SW480 (cell line): ENCODE measurements at places on chromosomes 16 and 17.

GRCh38 chr17:17228521-17229279 is 8.3 kb downstream of the FLCN start:
- DNase-seq = no peak

- DNase-seq = peak; percentile 82
Measured at GRCh38 chr17:81142301-81143199, 22.8 kb upstream of the PVALEF start.

GRCh38 chr17:17231621-17232302 is 5.2 kb downstream of the FLCN start:
- no peak for DNase-seq

GRCh38 chr16:47037396-47037745 is 63.9 kb upstream of the DNAJA2 start:
- DNase-seq = peak; percentile 10

DNA sequence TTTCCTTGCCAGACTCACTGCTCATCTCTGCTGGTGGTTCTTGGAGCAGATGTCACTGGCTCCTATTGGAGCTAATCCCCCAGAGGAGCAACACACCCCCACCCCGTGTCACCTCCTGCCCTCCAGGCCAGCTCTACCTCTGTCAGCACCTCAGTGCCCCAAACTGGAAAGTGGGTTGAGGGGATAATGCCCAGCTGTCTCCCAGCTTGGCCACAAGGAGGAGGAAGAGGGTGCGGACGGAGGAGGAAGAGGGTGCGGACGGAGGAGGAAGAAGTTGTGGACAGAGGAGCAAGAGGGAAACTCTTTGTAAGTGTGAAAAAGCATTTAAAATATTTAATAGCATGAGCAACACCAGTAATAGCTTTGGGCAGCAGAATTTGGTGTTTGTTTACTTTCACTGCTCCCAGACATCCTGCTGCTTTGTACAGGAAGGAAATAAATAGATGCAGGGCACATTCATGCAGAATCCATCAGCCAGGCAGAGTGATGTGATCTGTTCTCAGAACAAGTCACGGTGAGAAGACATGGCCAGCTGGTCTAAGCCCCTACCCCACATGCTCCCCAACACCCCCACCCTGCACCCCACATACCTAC is 82.5 kb downstream of the C17orf67 start:
- DNase-seq = no peak

DNA sequence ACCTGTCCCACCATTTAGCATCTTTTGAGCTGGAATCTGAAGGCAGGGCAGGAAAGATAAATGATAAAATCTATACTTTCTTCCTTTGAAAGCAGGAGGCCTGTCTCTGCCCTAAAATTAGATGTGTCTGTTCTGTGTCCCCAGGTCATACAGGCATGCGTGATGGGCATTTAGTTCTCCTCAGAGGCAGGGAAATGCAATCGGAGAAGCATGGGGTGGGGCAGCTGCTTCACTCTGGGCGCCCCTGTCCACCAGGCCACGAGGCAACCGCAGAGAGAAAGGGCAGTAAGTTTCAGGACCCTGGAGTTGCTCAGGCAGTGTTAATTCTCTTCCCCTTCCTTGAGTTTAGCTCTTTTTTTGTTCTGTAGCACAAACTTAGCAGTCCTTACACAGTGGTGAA is 25.1 kb downstream of the CLUAP1 start:
- no peak for DNase-seq

GRCh38 chr17:78001182-78001581 is 42.7 kb downstream of the TNRC6C start:
- no peak for DNase-seq

DNA sequence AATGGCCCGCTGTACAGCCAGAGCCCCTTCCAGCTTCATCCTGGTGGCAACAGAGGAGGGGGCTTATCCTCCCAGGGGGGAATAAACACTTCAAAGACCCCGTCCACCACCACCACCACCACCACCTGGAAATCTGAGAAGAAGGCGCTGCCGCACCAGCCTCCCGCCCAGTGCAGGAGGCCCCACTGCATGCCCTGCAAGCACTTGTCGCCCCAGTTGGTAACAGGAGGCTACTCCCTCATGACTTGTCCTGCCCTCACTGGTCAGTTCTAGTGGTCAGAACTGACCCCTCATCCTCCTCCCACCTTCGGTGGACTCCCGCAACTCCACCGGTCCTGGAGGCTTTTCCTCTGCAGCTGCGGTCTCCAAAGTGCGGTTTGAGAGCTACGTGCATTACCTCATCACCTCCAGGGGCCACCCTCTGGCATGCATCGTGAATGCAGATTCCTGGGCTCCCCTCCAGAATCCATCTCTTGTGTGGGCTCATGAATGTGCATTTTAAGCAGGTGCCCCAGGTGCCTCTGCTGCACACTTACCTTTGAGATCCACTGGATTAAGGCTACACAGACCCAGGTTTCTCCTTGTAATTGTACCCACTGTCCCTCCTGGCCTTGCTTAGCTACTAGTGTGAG is 71.8 kb downstream of the SRCIN1 start:
- no peak for DNase-seq

DNA sequence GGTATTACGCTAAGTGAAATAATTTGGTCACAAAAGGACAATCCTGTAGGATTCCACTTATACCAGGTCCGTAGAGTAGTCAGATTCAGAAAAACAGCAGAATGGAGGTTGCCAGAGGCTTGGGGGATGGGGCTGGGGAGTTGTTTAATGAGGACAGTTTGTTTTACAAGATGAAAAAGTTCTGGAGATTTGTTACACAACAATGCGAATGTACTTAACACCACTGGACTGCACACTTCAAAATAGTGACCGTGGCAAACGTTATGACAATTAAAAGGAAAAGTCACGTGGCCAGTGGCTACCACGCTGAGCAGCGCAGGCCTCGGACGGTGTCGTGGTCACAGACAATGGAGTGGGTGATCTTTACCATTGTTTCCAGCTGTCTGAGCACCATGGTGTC is 338.1 kb downstream of the SEC14L1 start:
- no peak for DNase-seq

DNA sequence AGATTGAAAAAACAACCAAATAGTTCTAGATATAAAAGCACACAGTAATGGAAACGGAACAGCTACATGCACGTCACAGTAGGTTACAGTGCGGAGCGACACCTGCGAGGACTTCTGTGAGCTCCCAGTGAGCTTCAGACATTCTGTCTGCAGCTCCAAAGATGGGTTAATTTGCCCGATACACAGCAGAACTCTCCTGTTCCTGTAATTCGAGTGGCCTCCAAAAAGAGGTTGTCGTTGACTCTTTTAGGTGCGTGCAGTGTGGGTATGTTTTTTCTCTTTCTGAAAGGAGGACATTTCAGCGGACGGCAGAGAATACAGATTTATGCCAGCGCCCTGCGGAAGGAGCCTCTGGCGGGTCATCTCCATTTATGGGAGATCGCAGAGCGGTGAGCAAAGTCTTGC is 2.9 kb downstream of the OR1F1 start:
- DNase-seq = peak; percentile 62
